ENCODE measurements at places on chromosomes 6 and 20.
A peak's percentile ranks its signal among the peaks of the same experiment; 100 is the strongest.

- DNase-seq: no peak
Measured at GRCh38 chr6:68776354-68776753, 141.3 kb downstream of the ADGRB3 start.

GRCh38 chr20:37828684-37829083, 74.2 kb upstream of the VSTM2L start:
- DNase-seq: no peak

- DNase-seq: no peak
Measured at GRCh38 chr20:51600016-51600420, 57.5 kb upstream of the NFATC2 start.

GRCh38 chr6:21084656-21085055, 508.9 kb upstream of the SOX4 start:
- no peak for DNase-seq

DNA sequence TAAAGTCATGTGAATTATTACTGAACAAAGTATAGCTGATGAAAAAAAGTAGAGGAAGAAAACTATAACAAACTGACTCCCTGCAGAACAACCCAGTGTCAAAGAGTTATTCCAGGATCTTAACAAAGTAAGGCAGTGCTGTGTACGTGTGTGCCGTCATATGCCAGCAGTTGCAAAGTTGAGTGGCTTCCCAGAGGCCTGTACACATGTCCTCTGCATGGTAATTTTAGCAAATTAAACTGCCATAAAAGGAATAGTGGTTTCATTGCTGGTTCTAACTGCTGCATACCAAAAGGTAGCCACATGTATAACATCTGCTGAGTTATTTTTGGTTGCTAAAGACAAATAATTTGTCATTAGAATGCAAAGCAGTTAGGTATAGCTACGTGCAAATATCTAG, 44.8 kb downstream of the RIPOR2 start:
- no peak for DNase-seq

DNA sequence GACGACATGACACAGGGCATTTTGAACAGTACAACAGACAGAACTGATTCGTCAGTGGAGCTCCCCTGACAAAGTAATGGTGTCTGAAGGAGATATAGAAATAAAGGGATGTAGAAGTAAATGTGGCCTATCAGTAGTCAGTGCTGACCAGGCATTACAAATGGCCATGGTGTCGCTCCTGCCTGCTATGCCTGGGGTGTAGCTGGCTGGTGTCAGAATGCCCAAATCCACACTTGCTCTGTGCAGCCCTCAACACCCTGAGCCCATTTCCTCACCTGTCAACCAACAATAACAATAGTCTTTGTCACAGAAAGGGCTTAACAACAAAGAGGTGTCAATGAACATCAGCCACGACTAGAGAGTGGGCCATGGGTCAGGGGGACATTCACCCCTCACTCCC, 53.2 kb downstream of the MAP3K5 start:
- DNase-seq: no peak

GRCh38 chr6:1832844-1833787, 223.4 kb downstream of the FOXC1 start:
- peak; percentile 9 for DNase-seq

- no peak for DNase-seq
Measured at GRCh38 chr6:147704691-147705090, 196.2 kb downstream of the SAMD5 start.

DNA sequence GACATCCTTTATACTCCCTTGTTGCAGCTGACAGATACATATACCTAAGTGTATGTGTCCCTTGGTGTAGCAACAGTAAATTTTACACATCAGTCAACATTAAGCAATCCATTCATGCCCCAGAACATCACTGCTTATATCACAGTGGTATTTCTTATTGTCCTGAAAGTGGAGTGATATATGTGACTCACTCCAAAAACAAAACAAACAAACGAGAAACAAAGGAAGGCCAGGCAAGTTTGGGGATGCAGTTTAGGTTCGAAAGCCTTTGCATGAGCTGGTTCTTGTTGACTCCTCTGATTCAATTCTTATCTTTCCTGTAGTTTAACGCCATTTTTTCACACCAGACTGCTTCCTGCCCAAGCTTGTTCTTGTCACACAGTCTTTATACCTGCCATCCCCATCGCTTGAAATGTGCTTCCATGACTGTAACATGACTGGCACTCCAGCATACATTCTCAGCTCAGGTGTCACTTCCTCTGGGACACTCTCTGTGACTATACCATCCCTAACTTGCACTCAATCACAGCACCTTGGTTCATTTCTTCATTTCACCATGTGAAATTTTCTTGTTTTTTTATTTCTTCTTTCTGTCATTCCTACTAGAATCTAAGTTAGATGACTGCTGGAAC, 125.0 kb upstream of the TSHZ2 start:
- DNase-seq: peak; percentile 48
